ENCODE measurements at places on chromosomes 12 and 14.
A peak's percentile ranks its signal among the peaks of the same experiment; 100 is the strongest.

GRCh38 chr12:33770652-33771051, 251.6 kb upstream of the ALG10 start:
- DNase-seq: no peak

- peak; percentile 48 for DNase-seq
Observed at GRCh38 chr12:25495331-25496097, 57.6 kb downstream of the LMNTD1 start.

DNA sequence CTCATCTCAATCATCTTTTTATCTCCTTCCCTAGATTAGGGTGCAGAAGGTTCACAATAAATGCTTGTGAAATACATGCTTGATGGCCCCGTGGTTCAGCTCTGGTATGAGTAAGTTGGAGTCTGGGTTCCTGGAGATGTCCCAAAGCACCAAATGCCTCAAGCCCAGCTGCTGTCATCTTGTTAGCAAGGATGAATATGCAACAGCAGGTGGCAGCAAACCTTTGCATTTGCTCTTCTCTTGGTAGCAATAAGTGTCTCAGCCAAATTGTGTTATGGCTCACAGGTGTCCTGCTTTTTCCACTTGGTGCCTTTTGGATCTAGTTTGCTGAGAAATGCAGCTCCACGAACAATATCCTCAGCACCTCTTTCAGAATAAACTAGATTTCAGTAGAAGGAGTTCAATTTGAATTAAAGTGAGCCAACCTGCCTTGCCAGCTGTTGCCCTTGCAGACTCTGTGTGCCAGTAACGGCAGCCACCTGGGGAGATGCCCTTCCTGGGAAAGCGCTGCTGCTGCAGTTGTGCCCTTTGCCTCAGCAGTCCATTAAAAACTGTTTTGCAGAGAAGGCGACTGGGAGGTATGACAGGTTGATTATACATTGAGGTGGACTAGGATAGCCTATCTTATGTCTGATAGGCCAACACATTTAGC, 417.3 kb downstream of the SNAPC1 start:
- DNase-seq: no peak

DNA sequence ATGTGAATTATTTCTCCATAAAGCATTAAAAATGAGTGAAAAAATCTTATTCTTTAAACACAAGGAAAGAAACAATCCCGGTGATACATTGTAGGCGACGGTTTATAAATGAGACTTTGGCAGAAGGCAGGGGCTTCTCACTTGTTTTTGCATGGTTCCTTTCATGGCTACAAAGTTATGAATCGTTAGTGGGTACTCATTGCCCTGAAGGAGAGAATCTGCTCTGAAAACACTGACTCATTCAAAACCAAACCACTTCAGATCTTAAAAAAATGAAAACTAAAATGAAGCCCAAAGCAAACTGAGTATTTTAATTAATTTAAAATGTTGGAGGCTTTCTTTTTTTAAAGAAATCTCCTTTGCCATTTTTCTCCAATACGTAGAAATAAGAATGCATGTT, 41.4 kb upstream of the AMIGO2 start:
- no peak for DNase-seq

GRCh38 chr14:70789361-70789760, 20.0 kb downstream of the MAP3K9 start:
- no peak for DNase-seq

DNA sequence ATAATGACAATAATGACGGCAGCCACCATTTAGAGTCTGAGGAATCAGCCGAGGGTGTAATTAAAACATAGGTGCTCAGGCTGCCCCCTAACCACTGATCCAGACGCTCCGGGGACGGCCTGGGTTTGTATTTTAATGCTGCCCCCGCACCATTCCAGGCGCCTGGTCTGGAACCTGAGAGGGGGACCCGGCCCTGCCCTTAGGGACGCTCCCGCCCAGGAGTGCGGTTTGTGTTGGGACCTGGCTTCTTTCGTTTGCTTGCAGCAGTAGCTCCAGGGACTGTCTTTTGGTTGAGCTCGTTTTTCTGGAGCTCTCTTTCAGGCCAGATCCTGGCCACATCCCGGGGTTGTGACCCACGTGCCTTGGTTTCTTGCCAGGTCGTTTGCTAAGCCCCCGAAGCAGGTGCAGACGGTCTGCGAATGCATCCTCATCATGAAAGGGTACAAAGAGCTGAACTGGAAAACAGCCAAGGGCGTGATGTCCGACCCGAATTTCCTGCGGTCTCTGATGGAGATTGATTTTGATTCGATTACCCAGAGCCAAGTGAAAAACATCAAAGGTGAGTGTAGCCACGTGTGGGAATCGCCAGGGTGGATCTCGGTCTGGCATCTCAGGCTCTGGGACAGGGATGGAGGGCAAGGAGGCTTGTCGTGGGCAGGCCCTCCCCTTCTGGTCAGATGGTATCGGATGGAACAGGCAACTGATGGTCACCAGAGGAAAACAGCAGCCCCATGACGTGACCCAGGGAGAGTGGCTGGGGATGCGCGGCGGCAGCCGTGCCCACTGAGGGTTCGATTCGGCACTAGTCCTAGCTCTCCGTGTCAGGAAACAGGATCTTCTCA, 63.5 kb downstream of the CCDC92 start:
- no peak for DNase-seq

DNA sequence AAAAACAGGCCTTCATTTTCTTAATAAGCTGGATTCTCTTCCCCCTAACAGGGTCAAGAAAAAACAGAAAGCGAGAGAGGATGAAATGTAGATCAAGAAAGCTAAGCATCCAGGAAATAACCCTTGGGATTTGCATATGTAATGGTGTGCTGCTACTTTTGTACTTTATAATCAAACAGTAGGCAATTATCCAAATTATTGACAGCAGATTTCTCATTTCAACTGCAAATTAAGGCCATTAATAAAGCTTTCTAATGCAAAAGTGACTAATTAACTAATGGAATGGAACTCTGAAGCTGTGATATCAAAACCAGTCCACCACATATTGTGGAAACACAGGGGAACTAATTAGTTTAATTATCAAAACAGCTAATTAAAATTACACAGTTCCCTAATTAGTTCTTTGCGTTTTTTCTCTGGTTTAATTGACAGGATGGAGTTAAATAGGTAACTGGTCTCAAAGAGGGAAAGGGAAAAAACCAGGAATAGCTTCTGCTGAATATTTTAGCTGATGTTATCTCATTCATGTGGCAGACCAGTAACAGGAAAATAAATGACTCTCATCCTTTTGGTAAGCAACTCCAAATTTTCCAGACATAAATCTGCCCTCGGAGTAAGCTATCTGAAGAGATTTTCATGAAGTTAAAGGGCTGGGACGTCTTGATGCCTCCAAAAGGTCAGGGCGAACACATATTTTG, 182.7 kb upstream of the LMO3 start:
- DNase-seq: no peak

GRCh38 chr12:6340745-6341416, 995 bp downstream of the TNFRSF1A start:
- DNase-seq: no peak
